ENCODE measurements at places on chromosomes 5 and 9. TPM values are rescaled to one million over a fixed set of nuclear protein-coding genes. Genes with fewer than 3 reads are reported as not detected.

DNA sequence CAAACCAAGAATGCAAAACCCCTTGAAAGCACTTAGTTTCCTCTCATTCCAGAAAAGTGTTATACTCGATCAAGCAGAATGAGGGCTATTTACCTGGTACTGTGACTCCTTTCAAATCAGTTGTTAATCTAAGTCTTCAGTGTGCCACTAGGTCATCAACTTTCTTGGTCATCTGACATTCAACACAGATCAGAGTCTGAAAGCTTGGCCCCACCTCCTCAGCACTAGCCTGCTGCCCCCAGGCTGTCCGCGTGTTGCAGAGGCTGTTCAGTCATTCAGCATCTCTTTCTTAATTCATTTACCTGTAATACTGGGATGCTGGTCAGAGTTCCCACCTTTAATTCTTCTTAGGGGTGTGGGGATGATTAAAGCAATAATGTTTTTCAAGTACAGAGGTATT is 28.5 kb downstream of the ENC1 start:
- DNase-seq = no peak

DNA sequence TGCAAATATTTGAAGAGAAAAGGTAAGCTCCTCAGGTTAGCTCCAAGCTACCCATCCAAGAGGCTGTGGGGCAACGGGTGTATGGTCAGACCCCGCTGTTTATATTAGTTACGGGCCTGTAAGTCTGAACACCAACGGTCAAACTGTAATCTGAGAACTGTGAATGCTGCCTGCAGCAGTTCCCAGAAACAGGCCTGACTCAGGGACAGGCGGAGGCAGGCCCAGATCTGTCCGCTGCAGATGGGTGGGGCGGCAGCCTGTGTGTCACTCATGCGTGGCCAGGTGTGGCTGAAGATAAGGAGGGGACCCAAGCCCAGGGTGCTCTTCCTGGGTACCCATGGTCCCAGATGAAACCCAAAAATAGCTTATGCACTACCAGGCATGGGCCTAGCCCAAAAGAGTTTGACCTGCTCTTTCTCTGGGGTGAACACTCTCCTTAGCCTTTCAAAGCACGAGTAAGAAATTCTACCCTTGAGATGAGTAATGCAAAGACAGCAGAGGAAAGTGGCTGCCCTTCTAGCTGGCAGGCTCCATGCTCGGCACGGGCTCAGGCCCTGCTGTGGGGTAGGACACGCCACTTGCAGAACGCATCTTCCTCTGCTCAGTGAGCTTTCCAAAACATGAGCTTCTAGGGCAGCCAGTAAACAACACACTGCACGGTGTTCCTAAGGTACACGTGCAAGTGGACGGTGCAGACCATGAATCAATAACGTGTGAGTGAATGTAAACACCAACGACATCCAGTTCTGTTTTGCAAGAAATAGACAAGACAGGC is 9.1 kb downstream of the UBAC1 start:
- DNase-seq = no peak

- DNase-seq = no peak
Measured at GRCh38 chr5:109155625-109156024, 254.1 kb downstream of the PJA2 start.

DNA sequence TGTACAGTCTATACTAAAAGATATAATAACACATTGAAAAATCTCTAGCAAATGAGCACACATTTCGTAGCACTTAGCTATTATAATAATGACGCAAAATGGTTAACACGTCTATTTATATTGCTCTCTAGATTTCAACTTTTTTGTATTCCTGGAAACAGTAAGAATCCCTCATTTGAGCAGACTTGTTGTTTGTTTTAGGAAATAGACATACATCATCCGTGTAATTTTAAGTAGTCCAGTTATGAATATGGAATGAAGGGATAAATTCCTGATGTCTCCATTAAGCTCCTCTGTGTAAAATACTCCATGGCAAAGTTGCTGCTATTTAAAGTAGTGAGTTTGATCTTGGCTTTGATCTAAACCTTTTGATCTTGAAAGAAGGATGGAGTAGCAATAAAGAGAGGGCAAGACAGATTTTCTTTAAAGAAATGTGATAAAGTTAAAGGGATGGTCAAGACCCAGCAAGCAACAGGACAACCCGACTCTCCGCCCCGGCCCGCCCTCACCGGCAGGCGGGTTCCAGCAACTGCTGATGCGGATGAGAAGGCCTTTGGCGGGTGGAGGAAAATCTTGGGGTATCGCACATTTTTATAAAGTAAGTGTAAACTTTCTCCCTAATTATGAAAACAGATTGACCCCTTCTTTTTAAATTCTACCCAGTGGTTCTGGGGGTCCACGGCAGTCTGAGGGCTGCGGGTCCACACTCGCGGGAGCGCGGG is 277.4 kb downstream of the AOPEP start:
- DNase-seq = peak; percentile 45

DNA sequence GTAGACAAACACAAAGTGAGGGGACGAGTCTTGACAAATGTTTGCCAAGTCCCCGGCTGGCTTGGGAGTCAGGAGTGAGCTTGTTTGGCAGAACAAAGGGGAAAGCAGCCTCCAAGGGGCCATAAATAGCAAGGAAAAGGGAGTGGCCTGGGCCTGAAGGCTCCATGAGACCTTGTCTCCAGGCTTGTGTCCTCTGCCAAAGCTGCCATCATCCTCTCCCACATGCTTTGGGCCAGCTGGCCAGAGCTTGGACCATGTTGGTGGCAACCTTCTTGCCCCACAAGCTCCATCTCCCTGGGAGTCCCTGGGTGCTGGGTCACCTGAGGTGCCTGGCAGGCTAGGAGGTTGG is 13.3 kb upstream of the PITX1 start:
- no peak for DNase-seq

GRCh38 chr9:27165068-27165467 is 56.0 kb downstream of the TEK start:
- no peak for DNase-seq

- no peak for DNase-seq
Measured at GRCh38 chr9:125141251-125141650, 2.1 kb downstream of the SCAI start.

DNA sequence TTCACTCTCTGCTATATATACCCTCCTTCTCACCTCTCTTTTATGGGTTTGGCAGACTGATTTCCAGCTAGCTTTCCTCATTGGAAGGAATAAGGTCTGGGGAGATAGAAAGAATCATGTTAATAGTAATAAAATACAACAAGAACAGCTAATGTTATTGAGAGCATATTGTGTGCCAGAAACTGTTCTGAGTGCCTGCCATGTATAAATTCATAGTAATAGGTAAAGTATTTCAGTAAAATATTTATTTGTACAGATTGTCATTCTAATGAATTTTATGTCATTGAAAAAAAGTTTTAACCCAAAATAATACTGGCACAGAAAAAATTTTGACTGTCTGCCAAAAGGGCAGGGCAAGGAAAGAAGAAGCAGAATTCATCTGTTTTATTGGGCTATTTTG is 834.9 kb upstream of the ZNF608 start:
- DNase-seq = no peak

- no peak for DNase-seq
Measured at GRCh38 chr5:104139840-104140239, 577.3 kb upstream of the NUDT12 start.

DNA sequence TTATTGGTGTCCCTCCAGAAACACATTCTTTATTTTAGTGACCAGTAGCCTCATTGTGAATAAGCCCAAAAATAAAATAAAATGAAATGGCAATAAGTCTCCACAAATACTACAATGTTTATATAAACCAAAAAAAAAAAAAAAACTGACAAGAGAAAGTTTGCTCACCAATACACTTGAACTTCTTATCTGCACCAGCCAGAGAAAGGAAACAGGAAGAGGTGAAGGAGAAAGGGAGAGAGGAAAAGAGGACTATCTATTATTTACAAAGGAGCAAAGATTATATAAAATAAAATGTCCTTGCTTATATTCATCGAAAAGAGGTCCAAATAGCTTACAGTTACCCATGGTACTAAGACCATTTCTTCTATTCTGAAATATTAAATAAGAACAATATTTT is 176.4 kb upstream of the CCNG1 start:
- no peak for DNase-seq

DNA sequence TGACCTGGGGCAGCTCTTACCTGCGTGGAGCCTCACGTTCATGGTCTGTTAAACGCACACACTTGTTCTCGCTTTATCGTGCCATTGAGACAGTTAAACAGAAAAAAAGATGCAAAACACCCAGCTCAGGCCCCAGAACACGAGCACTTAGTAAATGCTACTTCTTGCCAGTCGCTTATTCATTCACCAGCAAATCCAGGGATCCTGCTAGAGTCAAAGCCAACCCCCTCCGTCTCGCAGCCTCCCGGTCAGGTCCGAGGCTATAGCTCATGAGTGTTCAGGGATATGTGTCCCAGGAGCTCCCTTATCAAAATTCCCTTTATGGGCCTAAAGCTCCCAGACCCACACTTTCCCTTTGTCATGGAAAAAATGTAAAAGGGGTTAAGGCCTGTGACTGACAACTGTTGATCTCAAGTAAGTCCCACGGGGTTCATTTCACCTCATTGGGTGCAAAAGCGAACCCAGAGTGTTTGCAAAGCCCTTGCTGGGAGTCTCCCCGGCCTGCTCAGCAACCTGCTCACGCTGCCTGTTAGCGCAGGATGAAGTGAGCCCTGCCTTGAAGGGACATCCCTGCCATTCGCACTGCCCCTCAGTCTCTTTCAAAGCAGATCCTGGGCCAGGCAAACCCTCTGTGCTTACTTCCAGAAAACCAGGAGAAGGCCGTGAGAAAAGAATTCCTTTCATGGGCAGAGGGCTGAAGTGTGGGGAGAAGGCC is 40.7 kb downstream of the HRH2 start:
- no peak for DNase-seq

CENPK gene
- total RNA-seq = 29.6 TPM

TMEM215 gene
- 0.91 TPM for total RNA-seq

PFDN1 gene
- total RNA-seq = 38.8 TPM

SOX30 gene
- 0.18 TPM for total RNA-seq
